ENCODE measurements at places on chromosomes 13 and 19.

DNA sequence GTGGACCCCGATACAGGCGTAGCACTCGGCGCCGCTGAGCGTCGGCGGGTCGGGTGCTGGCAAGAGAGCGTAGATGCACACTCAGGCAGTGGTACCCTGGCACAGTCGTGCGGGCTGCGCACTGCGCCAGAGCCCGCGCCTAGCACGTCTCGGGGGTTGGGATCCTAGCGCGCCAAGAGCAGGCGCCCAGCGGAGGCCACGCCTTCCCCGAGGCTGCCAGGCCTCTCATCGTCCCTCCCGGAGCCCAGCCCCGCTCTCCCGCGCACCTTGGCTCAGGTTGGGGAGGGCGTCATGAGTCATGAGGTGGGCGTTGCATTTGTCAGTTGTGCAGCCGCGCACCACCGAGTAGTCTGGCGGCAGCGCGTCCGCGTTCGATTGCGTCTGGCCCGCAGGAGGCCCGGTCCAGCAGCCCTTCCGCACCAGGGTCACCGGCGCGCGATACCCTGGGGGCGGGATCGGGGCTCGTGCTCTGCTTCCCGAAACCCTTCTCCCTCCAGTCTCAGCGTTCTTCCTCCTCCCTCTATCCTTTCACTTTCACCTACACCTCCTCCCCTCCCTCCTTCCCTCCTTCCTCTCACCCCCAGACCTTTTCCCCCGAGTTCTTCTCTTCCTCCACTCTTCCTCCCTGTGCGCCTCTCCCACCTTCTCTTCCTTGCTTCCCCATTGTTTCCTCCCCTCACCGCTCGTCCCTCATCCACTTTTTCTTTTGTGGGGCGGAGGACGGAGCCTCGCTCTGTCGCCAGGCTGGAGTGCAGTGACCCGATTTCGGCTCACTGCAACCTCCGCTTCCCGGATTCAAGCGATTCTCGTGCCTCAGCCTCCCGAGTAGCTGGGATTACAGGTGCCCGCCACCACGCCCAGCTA lies 3.5 kb downstream of the LYPD5 start:
- DNase-seq: peak; percentile 30

DNA sequence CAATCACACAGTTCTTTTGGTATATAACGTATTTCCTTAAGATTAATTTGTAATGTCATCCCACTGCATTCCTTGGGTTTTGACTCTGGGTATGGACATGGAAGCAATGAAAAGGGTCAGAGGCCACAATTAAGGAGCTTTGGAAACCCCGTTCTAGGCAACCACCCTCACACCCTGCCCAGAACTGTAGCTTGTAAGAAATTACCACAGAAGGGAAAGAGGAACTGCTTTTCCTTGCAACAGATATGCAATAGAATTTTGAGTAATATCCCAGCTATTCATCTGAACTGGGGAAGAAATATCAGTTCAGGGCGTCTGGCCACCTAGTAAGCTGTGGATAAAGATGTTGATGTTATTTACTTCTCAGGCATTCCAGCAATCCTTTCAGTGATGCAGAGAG lies 985 bp upstream of the CLC start:
- no peak for DNase-seq

GRCh38 chr19:37809366-37809765 lies 30.0 kb upstream of the ZNF573 start:
- no peak for DNase-seq

DNA sequence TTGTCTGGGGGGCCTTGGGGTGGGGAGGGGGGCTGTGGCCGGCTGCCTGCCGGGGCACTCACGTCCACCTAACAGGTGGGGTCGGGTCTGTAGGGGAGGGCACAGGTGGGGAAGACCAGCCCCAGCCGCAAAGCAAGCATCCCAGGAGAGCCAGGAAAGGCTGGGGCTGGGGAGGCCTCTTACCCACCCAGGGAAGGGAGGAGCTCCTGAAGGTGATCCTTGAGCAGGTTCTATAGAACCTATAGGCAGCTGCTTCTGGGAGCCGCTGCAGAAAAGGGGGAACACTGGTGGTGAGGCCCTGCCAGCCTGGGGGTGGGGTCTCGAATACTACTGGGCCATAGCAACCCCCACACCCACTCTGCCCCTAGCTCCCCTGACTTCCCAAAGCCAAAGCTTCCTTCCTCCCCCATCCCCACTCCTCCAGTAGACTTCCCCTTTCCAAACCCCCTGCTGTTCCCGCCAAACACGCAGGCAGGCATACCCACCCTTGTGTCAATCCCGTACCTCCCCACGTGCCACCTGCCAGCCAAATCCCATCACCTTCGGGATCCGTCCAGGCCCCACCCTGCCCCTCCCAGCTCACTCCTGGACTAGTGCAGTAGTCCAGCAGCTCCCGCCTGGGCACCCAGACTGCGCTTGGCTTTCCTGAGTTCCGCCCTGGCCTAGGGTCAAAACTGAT lies 5.6 kb downstream of the KLF16 start:
- DNase-seq: no peak

GRCh38 chr13:58329746-58330145 lies 698.2 kb downstream of the PCDH17 start:
- no peak for DNase-seq
